ENCODE measurements at places on chromosomes 2 and 18.

GRCh38 chr2:229066121-229066715, 204.9 kb downstream of the PID1 start:
- no peak for DNase-seq

DNA sequence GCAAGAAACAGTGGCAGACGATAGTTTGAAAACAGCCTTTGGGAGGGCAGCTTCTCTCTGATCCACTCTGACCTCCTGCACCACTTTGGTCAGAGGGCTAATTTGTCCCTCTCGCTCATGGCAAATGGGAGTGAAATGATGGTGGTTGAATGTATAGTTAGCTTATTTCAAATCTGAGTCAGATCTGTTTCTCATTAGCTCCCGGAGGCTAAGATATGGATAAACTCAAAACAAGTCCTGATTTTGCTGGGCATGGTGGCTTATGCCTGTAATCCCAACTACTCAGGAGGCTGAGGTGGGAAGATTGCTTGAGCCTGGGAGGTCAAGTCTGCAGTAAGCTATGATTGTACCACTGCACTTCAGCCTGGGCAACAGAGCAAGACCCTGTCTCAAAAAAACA, 145.0 kb downstream of the ALK start:
- DNase-seq, result peak; percentile 19

DNA sequence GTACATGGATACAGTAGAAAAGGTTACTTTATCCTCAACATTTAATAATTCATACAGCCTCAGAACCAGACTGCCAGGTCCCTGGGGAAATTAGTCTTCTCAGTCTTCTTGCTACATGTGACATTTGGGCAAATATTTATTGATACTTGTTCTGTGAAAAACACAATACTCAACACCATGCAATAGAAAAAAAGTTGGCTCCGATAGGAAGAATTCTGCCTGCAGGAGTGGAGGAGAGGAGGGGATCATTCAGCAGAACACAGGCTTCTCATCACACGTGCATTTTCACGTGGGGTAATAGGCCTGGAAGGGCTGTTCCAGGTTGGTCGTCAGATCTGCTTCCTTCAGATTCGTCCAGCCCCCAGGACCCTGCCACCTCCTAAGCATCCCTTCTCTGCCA, 58.4 kb upstream of the ACKR3 start:
- DNase-seq, result no peak

DNA sequence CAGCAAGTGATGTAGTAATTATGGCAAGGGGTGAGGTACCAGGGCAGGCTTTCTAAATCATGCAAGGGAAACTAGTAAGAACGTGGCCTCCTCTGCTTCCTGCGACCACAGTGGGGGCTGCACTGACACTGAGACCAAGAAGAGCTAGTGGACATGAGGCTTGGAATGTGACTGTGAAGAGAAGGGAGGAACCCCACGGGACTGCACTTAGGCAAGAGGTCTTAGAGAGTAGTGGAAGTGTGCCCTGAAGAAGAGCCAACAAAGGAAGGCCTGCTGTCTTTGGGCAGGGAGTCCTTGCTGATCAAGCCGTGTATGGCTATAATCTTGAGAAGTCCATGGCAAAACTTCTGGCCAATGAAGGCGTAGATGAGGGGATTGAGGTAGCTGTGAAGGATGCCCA, 8.9 kb upstream of the RUFY4 start:
- DNase-seq, result no peak

DNA sequence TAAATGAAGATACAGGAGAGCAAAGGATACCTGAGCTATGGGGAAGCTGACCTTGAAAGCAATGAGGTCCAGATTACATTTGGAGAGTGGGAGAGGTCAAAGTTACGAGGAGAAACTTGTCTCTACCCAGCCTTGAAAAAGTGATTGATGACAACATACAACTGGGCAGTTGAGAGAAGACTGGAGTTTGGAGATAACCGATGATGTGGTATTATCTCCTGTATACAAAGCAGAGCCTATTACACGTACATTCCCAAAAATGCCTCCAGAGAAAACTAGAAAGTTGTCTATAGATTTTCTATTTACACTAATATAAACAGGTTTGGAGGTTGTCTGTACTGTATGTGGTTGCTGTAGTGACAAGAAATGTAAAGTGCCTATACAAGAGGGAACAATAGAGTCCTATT, 28.3 kb downstream of the ARL5A start:
- no peak for DNase-seq

GRCh38 chr2:237060534-237061312, 25.0 kb upstream of the COPS8 start:
- peak; percentile 35 for DNase-seq

Data from fibroblast of skin of left biceps (primary cell).